Stimulated activated CD4-positive, alpha-beta T cell treated with anti-CD3 and anti-CD28 coated beads, Interleukin-2, amount 100 ng/mL, for 24 hours (primary cell): ENCODE measurements at places on chromosomes 3 and 15.
A peak's percentile ranks its signal among the peaks of the same experiment; 100 is the strongest.

- no peak for DNase-seq
Observed at GRCh38 chr3:195146131-195146530, 124.8 kb downstream of the XXYLT1 start.

DNA sequence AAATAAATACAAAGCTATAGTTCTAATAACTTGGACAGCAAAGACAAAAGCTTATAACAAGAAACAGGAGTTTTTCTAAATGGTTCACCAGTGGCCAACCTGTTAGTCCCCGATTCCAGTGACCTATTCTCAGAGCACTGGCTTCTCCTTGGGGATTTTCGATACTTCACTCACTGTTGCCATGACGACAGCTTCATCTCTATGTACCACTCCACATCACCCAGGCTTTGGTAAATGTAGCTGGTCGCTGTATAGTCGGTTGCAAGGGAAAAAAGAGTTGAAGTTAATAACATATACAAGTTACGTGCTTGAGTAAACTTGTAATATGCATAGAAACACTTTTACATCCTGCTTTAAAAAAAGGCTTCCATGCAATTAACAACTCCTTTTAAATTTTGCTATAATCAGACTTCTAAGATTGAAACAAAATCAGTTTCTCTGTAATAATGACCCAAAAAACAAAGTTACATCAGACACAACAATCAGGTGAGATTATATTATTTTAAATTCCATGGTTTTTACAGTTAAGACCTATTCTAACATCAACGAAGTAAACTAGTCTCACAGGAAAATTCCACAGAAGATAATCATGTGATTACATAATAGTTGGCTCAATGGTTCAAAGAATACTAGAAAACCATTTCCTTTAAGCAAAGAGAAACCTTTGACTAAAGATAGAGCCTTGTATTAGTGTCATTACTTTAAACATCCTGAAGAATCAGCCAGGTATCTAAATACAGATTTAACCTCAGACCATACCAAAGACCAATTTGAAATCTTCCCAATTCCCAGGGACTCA is 2.9 kb downstream of the CCNL1 start:
- no peak for DNase-seq

- no peak for DNase-seq
Observed at GRCh38 chr15:89150287-89150686, 62.0 kb downstream of the ABHD2 start.

GRCh38 chr3:141929341-141929995 is 53.0 kb downstream of the ATP1B3 start:
- DNase-seq, result no peak

GRCh38 chr15:35329521-35329961 is 216.4 kb downstream of the DPH6 start:
- no peak for DNase-seq

DNA sequence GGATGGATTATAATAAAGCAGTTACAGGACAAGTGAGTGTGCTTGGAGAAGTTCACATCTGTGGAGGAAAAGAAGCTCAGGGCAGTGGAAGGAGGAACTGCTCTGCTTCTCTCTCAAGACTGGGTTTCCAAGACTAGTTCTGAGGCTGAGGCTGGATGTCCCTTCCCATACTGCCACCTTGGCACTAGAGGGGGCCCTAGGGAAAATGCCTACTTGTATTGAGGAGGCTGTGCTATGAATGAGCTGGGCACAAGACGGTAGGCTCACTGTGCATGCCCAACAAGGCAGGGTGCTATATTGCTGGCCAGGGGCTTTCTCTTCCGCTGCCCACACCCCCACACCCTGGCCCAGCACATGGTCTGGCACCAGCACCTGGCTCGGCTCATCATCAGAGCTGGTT is 65.2 kb downstream of the SLCO2A1 start:
- DNase-seq, result no peak

- DNase-seq, result no peak
Observed at GRCh38 chr3:14614862-14615261, 36.7 kb upstream of the CCDC174 start.

DNA sequence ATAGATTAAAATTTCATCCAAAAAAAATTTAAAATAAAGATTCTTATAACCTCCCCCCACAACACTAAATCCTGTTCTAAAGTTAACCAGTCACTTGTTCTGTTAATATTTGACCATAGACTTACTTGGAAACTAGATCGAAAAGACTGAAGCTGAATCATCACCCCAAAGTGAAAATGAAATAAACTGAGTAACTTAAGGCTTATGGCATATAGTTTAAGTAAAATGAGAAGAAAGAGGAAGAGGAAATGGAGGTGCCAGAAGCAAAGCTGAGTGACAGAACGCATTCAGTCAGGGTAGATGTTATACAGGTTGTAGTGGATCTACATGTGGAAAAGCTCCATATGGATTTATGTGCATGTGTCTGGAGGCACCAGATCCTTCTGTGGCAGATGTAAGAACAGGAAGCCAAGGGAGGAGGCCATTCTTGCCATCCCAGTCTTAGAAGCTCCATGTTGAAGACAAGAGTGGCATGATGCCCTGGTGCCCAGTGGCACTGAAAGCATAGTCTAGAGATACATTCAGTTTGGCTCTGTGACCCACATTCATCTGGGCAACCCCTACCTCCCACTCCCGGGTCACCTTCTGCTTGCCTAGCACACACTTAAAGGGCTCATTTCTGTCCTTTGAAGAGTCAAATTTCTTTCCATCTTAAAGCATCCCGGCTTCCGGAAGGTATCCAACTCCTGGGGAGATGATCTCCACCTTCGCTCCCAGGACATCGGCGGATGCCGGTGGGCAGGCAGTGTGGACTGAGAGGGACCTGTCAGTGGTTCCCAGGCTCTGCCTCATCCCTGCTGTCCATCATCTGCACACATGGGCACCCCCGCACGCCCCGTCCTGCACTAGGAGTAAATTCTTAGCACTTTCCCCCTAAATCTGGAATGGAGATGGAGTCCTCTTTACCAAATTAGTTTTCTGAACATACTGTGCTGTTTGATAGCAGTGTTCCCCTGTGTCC is 90.8 kb downstream of the NEO1 start:
- DNase-seq, result peak; percentile 5

GRCh38 chr3:152203652-152204051 is 65.1 kb upstream of the MBNL1 start:
- no peak for DNase-seq

DNA sequence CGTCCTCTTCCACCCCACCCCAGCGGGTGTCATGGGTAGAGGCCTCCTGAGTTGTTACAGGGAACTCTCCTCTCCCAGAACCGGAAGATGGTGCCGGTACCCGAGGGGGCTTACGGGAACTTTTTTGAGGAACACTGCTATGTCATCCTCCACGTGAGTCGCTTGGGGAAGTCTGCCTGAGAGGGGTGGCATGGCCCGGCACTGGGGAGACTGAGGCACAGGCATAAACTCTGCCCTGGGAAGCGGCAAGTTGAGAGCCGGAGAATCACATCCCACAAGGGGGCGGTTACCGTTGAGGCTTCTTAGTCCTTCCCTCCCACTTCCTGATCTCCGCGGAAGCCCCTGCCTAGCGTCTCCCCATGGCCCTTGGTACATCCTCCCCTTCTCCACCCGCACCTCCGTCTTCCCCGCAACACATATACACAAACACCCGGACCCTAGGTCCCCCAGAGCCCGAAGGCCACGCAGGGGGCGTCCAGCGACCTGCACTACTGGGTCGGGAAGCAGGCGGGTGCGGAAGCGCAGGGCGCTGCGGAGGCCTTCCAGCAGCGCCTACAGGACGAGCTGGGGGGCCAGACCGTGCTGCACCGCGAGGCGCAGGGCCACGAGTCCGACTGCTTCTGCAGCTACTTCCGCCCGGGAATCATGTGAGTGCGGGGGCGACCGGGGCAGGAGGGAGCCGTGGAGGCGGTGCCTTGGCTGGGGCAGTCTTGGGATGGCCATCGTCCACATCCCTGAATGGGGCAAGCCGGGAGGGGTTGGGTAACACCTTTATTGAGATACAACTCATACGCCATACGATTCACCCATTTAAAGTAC is 3.4 kb downstream of the VILL start:
- DNase-seq, result peak; percentile 81

DNA sequence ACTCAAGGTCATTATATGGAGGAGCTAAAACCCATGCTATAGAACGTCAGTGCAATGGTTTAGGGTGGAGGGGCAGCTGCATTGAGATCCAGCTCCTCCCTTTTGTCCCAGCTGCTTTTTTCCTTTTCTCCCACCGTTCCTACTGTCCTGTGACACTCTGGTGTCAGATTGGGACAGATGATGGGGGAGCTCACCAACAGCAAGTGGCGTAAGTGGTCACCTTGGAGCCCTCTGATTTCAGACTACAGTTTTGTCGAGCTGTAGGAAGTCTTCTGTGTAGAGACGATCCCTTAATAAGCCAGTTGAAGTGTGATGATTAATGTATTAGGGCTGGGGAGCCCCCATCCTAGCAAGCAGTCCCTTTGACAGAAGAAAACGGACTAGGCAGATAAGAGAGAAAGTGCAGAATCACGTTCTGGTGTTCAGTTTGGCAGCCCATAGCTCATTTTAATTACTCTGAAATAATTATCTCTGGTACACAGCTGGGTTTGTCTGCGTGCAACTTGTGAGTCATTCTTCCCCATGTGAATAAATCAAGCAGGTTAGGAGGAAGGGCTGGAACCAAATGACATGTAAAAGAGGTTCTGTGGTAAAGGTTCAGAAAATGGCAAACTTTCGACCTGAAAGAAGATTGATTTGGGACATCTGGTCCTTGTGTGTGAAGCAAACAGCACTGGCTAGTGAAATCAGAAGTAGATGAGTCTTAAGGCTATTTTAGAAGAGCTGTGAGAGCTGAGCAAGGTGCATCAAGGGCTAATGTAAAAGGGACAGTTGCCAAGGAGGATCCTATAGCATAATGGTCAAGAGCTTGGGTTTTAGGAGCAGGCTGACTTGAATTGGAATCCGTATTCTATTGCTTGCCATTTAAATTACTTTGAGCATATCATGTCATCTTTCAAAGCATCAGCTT is 241.4 kb downstream of the EDEM1 start:
- DNase-seq, result no peak

- DNase-seq, result no peak
Observed at GRCh38 chr3:66413151-66413751, 87.6 kb downstream of the LRIG1 start.

- DNase-seq, result no peak
Observed at GRCh38 chr15:66725464-66725785, 23.4 kb downstream of the SMAD6 start.

DNA sequence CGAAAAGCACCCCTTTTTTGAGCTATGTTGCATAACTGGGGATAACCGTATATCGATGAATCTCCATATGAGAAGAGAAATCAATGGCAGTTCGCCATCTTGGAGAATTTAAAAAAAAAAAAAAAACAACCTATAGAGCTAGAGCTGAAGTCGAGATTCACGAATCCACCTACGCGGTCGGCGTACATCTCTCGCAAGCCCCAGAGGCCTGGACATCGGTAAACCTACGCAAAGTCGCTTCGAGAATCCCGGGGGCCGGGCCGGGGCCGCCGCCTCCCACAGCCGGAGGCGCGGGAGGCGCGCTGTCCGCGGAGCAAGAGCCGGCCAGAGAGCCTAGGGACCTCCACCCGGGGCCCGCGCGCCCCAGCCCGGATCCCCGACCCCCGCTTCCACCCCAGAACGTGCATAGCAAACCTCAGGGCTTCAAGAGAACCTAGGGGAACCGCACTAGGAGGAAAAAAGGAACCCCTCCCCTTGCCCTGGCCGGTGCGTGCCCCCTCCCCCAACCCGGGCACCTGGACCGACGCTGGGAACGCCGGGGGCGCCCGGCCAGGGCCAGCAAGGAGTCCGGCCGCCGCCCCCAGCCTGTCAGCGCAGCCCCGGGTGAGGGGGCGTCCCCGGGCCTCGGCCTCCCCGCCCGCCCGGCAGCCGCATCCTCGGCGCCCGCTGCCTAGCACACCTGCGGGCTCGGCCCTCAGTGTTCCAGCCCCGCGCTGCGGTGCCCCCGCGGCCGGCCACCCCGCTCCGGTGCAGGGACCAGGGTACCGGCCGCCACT is 567 bp downstream of the PFN2 start:
- DNase-seq, result peak; percentile 76

- DNase-seq, result no peak
Observed at GRCh38 chr3:110656394-110657025, 415.1 kb upstream of the NECTIN3 start.

DNA sequence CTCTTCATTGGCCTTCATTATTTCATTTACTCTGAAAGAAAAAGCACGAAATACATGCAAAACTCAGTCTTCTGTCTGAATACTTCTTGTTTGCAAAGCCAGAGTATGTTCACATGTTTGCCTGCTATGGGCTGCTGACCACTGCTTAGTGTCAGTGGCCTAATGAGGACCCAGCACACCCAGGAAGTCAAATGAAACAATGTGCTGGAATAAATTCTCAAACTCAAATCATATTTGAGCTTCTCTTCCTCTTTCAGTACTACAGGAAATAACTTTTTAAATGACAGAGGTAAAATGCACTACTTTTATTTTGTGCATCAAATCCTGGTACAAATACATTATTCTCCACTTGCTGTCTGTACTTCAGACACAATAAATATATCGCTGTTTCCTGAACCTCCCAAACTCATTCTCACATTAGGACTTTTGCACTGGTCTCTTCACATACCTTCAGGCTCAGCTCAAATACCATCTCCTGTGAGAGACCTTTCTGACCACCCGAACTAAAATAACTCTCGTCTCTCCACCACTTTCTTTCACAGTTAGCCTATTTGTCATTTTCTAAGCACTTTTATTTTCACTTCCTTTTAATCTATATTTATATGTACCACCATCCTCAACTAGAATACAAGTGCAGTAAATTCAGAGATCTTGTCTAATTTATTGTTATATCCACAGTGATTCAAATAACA is 176.8 kb downstream of the TUSC7 start:
- DNase-seq, result no peak

- DNase-seq, result no peak
Observed at GRCh38 chr3:106398891-106399600, 530.2 kb upstream of the CBLB start.
